ENCODE measurements at places on chromosomes 5 and 9.

DNA sequence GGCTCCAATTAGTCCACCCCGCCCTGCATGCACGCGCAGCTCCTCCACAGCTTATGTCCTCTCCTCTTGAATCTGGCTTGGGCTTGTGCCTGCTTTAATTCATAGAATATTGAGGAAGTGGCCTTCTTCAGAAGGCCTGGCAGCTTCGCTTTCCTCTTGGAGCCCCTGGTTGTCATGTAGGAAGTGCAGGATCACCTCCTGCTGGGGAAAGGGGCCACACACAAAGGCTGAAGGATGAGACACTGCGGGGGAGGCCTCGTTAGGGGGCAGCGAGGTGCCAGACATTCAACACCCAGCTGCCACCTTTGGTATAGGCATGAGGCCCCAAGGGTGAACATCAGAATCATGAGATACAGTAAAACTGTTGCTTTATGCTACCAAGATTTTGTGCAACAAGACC lies 2.7 kb upstream of the CNOT6 start:
- no peak for DNase-seq

GRCh38 chr9:11874414-11874813 lies 818.8 kb upstream of the TYRP1 start:
- no peak for DNase-seq

DNA sequence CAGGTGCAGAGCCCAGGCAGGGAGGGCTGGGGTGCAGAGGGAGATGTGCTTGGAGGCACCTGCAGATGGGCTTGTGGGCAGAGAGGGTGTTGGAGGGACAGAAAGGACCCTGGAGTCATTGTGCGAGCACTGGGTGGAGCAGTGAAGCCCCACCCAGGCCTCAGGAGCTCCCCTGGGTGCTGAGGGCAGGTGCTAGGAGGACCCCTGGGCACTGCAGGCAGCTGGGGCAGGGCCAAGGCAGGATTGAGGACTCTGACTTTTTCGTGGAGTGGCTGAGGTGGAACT lies 10.3 kb upstream of the SLC6A18 start:
- DNase-seq, result no peak

DNA sequence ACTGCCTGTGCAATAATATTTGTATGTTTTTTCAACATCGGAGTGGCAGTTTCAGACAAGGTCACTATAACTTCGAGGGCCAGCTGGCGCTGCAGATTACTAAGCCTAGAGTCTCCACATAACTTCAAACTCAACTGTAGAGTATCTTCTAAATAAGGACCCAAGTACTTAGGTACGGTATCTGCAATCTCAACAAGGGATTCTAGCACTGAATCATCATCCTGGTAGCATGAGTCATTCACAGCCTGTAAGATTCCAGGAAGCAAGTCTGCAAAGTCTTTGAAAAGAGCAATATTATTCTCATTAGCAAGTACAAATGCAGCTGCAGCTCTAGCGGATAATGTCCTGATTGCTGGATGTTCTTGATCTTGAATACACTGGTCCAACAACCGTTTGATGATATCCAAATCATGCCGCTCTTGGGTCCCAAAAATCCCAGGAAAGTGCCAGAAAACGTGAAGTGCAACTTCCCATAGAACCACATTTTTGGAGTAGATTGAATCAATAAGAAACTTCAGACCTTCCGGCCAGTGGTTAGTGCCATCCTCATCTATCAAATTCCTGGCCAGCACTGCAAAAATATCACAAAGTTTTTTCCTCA lies 654 bp downstream of the RANBP6 start:
- DNase-seq, result peak; percentile 83

DNA sequence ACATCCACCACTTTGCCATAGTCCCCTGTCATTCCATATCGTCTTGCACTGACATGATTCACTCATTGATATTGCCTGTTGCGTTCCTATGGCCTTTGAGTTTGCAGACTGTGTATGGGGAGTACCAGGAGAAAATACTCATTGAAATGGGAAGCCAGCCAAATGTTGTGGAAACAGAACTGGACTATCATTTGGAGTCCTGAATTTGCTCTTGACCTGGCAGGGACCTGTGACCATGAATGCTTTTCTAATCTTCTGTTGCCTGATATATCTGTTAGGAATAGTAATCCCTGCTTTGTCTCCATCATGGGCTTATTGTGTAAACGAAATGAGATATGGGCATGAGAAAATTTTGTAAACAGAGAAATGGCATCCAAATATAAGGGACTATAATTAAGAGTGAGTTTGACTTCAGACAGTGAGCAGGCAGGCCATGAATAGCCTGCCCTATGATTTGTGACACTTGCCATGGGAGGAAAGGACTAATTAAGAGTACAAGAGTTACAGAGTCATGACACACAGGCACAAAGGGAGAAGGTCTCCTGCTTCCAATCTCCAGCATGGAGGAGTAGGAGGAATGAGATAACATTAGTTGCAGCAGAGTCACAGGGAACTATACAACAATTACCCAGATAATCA lies 572.9 kb upstream of the SGCD start:
- no peak for DNase-seq

GRCh38 chr9:105413525-105413924 lies 34.3 kb upstream of the FSD1L start:
- peak; percentile 19 for DNase-seq

DNA sequence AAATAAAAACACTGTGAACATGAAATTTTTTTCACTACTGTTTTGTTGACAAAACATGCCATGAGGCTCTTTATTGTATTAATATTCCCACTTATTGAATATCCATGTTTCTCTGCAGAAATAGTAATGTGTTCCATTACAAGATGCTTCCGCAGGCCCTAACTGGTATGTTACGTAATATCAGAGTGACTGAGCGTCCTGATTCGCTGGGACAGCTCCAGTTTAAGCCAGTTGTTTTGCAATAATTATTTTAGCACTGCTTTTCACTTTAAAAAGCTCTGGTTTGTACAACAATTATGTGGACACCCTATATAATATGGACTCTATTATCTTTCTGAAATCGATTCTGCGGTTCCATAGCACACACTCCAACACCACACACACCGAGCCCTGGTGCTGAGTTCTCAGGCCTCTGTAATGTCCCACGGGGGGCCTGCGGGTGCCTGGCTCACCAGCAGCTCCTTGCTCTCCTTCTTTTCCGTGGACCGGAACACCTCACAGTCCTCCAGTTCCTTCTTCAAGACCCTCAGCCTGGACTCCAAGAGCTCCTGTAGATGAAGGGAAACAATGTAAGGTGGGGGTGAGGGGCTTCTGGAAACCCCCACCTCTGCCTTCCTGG lies 1.8 kb downstream of the TRIM7 start:
- no peak for DNase-seq

- no peak for DNase-seq
These were observed 33.5 kb upstream of the ZSWIM6 start for GRCh38 chr5:61298580-61298979.

- DNase-seq, result no peak
These were observed 8.3 kb upstream of the COMMD10 start for GRCh38 chr5:116076496-116076895.

GRCh38 chr9:117696154-117696553 lies 8.0 kb upstream of the TLR4 start:
- no peak for DNase-seq

DNA sequence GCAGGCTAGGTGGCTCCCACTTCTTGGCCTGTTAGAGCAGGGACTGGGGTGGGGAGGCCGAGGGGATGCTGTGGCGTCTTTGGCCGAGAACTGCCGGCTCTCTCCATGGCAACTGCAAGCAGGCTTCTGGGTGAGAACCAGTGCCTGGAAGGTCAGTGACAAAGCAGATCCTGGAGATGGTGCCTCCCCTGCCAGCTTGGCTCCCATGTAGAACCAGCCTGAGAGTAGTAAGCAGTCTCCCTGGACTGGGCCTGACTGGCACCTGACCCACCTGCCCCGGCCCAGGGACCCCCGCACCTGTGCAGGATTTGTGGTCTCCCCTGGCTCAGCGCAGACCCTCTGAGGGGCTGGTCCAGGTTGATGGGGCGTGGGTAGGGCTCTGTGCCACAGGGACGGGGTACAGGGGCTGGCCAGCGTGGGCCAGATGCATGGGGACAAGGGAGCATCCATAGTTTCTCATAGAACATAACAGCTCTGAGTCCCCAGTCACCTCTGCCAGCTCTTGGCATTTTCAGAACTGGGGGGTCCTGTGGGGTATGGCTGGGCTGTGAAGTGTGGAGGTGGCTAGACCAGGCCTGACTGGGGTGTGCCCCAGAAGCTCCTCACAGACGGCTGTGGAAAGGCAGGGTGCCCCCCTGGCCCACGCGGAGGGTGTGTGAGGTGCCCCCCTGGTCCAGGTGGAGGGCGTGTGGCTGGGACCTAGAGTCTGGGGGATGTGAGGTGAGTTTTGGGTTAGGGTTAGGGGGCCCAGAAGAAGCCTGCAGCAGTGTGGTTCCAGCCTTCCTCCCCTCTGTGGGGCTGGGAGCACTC lies 22.2 kb downstream of the CACNA1B start:
- DNase-seq, result no peak

- no peak for DNase-seq
These were observed 26.0 kb downstream of the CRHBP start for GRCh38 chr5:76978869-76979268.

- no peak for DNase-seq
These were observed 967 bp downstream of the ORM2 start for GRCh38 chr9:114330636-114331035.

DNA sequence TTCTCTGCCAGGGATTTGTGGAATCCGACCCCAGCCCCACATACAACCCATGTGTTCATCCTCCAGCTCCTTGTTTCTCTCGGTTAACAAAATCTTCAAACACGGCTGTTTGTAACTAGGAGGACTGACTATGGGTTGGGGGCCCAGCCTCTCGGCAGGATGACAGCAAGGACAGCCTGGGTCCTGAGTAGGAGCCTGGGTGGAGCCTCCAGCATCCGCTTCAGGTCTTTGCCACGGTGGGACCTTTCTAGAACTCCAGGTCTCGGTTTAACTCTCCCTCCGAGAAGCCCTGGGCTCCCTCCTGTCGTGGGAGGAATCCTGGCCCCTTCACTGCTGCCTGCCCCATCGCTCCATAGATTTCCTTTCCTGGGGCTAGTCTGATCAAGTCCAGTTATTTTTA lies 248.5 kb downstream of the PBX3 start:
- no peak for DNase-seq

- no peak for DNase-seq
These were observed 7.7 kb downstream of the PLGRKT start for GRCh38 chr9:5429873-5430564.

DNA sequence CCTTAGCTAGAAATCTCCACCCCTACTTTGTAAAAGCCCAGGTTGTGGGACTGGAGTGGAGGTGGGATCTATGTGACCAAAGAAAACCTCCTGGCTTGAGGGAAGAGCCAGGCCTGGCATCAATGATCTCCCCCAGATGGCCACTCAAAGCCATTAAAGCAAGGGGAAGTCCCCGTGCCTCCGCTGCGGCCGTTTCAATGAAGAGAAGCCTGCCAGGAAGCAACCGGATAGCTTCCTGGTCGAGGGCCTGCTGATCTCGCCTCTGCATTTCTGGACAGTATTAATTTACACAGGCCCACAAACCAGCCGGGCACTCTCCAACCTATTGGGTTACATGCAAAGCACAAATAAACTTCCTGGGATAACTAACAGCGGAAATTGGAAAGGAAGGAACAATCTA lies 160.5 kb upstream of the MSX2 start:
- DNase-seq, result no peak

- DNase-seq, result no peak
These were observed 188.2 kb downstream of the ARRDC3 start for GRCh38 chr5:91194824-91195381.

GRCh38 chr5:81005708-81006107 lies 45.5 kb downstream of the RASGRF2 start:
- DNase-seq, result no peak

- no peak for DNase-seq
These were observed 23.4 kb upstream of the FBXW11 start for GRCh38 chr5:172029876-172030275.

GRCh38 chr5:129406440-129406839 lies 53.7 kb upstream of the ADAMTS19 start:
- no peak for DNase-seq

GRCh38 chr9:12141422-12141821 lies 551.8 kb upstream of the TYRP1 start:
- no peak for DNase-seq

- DNase-seq, result no peak
These were observed 59.3 kb downstream of the SLC46A2 start for GRCh38 chr9:112831281-112831851.

DNA sequence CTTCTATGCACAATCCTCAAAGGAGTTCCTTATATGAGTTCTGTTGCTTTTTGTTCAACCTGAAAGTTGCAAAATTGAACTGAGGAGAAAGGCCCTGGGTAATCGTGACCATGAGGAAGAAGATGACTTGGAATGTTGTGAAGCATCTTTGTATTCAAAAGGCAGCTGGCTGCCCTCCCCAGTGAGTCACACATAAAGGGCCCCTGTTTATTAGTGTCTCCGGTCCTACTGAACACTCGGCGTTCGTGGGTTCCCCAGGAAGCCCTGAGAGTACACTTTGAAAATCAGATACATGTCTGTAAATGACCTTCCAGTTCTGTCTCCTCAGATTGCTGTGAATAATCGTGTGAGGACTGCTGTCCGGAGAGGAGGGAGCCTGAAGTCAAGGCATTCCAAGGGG lies 73.6 kb downstream of the C9orf153 start:
- no peak for DNase-seq

DNA sequence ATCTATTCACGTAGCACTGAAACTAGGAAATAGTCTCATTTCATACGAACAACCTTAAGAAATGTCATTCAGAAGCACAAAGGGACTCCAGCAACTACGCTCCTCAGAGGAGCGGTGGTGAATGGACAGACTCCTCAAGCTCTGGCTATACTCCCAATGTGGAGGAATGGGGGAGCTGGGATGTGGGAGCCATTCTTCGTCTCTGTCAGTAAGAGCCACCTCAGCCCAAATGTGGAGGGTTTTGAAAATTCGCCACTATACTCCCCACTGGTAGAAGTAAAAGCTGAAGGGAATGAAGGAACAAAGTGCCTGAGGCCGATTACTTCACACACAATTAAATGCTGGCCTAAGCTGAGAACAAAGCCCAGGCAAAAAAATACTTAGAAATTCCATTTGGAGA lies 96.3 kb downstream of the ADAMTS12 start:
- DNase-seq, result no peak

DNA sequence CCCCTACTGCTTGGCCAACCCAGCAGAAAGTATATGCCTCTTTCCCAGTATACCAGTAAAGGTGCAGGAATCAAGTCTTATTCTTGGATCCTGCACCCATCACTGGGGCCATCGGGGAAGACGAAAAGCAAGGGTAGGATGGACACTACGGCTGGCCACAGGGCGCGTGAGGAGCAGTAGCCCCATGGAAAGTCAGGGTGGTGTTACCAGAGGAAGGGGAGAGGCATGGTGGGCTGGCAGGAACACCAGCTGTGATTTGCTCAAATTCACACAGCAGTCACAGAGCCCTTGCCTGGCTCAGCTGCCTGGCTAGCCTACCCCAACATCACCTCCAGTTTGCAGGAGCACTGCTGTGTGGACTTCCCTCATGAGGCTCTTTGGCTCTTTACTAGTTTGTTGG lies 34.5 kb upstream of the SAP30L start:
- no peak for DNase-seq

DNA sequence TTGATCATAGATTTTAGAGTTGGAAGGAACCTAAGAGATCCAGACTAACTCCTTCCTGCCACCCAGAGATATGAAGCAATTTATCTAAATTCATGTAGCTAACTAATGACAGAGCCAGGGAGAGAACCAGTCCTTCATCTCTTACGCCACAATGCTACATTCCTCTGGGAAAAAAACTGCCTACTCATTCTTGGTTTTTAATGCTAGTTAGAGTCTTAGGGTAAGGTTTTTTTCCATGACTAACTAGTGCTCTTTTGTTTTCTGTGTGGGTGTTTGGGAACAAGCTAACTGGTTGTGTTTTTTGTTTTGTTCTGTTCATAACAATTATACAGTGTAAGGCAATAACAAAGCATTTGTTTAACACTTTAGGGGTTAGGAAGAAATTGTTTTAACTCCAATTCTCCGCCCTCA lies 52.4 kb downstream of the SLC44A1 start:
- DNase-seq, result peak; percentile 88
